ENCODE measurements at places on chromosomes 2 and 18. TPM values are rescaled to one million over a fixed set of nuclear protein-coding genes. Genes with fewer than 3 reads are reported as not detected.

Gene OR6B2
- total RNA-seq = not detected

Gene LOXHD1
- total RNA-seq = not detected

Gene RBM44
- total RNA-seq = not detected

Gene B3GNT7
- 0.23 TPM for total RNA-seq

Gene GAREM2
- total RNA-seq = 0.33 TPM

Gene PCARE
- not detected for total RNA-seq

Gene CELF4
- total RNA-seq = not detected

Gene ANKRD30BL
- total RNA-seq = not detected

Gene CNRIP1
- 28.5 TPM for total RNA-seq

Gene LYG1
- total RNA-seq = not detected

Gene RNF125
- 0.05 TPM for total RNA-seq

Gene SGPP2
- total RNA-seq = not detected

Gene CD8B2
- total RNA-seq = not detected

Gene TCF7L1
- 0.46 TPM for total RNA-seq

Gene MSTN
- 13.7 TPM for total RNA-seq

Gene TEX44
- total RNA-seq = not detected

Gene RAB6C
- total RNA-seq = not detected

Gene SLC11A1
- 0.03 TPM for total RNA-seq

Gene COL6A3
- 465 TPM for total RNA-seq

Gene ELOA2
- total RNA-seq = not detected

Gene CFAP65
- total RNA-seq = not detected

Gene PREB
- 60.5 TPM for total RNA-seq

Gene LYG2
- total RNA-seq = not detected

Gene CXCR4
- not detected for total RNA-seq

Gene SPEG
- 12.6 TPM for total RNA-seq

Gene OSBPL6
- 3.3 TPM for total RNA-seq

Gene UGT1A4
- total RNA-seq = not detected

Gene CCL20
- total RNA-seq = 1.5 TPM

Gene LHCGR
- total RNA-seq = not detected

Gene EFEMP1
- total RNA-seq = 69.2 TPM

Gene SNORC
- total RNA-seq = 4.1 TPM

Gene IL18R1
- total RNA-seq = not detected

Gene HAAO
- total RNA-seq = not detected

Gene GREB1L
- total RNA-seq = 0.07 TPM

Gene METTL21A
- 35.5 TPM for total RNA-seq

Gene CD302
- 4.4 TPM for total RNA-seq

Gene MC2R
- total RNA-seq = not detected

Gene NMUR1
- not detected for total RNA-seq

Gene ITGB6
- total RNA-seq = not detected

Gene SMYD1
- total RNA-seq = not detected

Gene HSPD1
- total RNA-seq = 166 TPM

Gene NAGK
- 46.8 TPM for total RNA-seq

Gene IL1F10
- not detected for total RNA-seq

Gene RNF152
- total RNA-seq = 0.99 TPM

Gene MAP2
- total RNA-seq = 0.43 TPM

Gene LYPD6B
- 1.6 TPM for total RNA-seq

Gene LBX2
- 0.95 TPM for total RNA-seq

Gene CCDC74B
- total RNA-seq = 3.9 TPM

Gene VWA3B
- not detected for total RNA-seq

Gene L3MBTL4
- not detected for total RNA-seq

Gene TMEM200C
- not detected for total RNA-seq

Gene MAP3K19
- not detected for total RNA-seq

Gene IFIH1
- total RNA-seq = 3.0 TPM

Gene TXNDC2
- 0.33 TPM for total RNA-seq

Gene IL36G
- total RNA-seq = not detected

Gene EFR3B
- total RNA-seq = 0.43 TPM

Gene PSMA8
- 0.23 TPM for total RNA-seq

Gene NDUFV2
- total RNA-seq = 311 TPM

Gene STON1
- total RNA-seq = 2.2 TPM

Gene UGT1A10
- 0.33 TPM for total RNA-seq

All from MG63 (cell line).